Non-pigmented ciliary epithelial cell (primary cell): ENCODE measurements at places on chromosomes 16 and 17.

DNA sequence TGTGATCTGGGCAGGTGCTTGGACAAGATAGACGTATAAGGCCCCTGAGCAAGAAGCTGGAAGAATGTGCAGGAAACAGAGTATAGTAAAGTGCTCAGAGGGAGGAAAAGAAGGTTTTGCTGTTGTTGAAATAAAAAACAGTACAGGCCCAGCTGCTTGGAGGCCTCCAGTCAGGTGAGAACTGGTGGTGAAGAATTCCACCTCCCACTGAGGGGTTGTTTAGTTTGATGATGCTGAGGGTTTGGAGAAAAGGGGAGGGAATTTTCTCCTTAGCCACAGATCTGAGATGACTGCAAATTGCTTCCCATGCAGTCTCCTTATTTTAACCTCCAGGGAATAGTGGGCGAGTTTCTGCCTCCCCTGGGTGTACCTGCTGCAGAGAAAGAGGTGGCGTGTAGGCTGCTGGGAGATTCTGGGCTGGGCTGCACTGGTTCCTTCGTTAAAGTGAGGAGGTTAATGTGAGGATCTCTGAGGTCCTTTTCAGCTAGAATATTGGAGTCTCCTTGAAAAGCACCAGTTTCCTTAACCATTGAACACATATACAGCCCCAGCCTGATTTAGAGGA, 25.8 kb downstream of the SMPD3 start:
- DNase-seq, result no peak

GRCh38 chr17:75621489-75621888, 11.7 kb upstream of the SMIM5 start:
- DNase-seq, result no peak

GRCh38 chr17:75720656-75721462, at the start of gene ITGB4:
ITGB4 (plus strand) TSS chr17:75721459; CDS start chr17:75724704, 3,245 bp downstream.
- DNase-seq, result no peak

DNA sequence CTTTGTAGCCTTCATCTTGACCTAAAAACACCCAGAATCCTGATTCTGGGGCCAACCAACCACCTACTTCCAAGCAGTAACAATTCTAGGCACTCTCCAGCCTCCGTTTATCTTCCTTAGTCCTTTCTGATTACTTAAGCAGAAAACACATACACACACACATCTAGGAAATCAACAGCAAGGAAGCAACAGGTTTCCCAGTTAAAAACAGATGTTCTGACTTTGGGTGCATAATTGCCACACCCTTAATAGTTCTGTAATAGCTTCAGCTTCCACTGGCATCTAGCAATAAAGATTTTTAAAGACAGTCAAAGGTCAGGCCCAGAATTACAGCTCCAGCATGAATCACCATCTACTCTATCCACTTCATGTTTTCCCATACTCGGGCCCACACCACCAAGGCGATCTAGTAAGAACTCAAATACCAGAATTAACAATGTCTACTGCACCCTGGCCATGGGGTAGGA, 2.6 kb downstream of the ARHGAP17 start:
- no peak for DNase-seq

- DNase-seq, result no peak
Measured at GRCh38 chr16:17691899-17692176, 221.1 kb upstream of the XYLT1 start.

DNA sequence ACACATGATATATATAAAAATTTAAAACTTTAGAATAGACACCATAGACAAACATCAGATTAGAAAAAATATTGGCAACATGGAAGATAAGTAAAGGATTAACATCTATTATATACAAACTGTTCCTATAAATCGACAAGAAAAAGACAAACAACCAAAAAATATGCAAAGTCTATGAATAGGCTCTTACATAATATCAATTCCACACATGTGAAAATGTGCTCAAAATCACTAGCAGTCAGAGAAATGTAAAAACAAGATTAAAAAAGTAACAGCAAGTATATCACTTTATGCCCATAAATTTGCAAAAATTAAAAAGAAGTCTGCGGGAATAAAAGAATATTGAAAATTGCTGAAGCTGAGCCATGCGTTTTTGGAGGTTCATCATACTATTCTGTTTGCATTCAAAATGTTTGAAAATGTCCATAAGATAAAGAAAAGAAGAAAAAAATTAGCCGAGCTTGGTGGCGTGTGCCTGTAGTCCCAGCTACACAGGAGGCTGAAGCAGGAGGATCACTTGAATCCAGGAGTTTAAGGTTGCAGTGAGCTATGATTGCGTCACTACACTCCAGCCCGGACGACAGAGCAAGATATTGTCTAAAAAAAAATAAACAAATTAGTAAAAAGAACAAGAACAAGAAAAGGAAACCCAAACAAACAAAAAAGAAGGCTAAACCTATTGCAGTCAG, 11.2 kb upstream of the ERN2 start:
- no peak for DNase-seq

GRCh38 chr17:3708366-3708765, 12.4 kb upstream of the P2RX5 start:
- no peak for DNase-seq

DNA sequence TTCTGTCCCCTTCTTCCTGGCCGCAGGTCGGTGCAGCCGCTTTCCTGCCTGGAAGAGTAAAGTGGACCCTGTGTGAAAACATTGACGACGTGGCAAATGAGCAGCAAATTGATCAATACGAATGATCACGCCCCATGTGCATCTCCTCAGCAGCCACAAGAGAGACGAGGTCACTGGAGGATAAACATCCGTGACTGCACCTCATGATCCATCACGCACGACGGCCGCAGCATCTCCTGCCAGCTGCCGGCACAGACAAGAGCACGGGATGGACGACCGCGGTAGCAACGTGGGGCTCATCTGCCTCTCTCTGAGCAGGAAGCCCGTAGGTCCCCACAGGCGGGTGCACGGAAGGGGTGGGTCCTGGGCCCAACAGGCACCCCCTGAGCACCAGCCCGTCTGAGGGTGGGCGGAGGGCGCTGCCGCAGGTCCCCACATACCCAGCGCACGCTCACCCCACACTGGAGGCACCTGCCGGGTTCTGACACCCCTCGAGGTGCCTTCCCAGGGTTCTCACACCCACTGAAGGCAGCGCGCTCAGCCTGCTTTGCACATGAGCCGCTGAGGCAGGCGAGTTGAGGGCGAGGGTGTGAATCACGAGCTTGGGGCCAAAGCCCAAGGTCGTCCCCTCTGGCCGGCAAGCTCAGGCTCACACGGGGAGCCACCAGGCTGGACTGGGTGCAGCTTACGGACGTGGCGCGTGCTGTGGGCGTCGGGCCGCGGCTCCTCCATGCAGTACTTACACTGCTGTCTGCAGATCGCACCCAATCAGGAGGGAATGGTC, 12.3 kb upstream of the CDH15 start:
- no peak for DNase-seq

DNA sequence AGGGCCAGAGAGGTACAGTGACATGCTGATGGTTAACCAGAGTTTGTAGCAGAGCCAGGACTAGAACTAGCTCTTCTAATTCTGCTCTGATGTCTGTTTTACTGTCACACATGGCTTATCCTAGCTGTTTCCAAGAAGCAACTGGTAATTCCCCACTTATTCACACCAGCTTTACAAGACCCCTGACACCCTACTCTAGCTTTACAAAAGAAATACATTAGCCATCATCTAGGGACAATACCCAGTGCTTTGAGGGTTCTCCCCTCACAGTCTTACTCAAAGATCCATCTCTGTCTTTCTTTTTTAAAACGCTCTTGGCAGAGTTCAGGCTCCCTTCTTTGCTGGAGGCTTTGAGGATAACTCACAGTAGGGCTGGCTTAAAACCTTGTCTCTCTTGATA, 197.3 kb upstream of the PMFBP1 start:
- no peak for DNase-seq

- DNase-seq, result no peak
Measured at GRCh38 chr16:87490096-87490798, 2.6 kb downstream of the ZCCHC14 start.

DNA sequence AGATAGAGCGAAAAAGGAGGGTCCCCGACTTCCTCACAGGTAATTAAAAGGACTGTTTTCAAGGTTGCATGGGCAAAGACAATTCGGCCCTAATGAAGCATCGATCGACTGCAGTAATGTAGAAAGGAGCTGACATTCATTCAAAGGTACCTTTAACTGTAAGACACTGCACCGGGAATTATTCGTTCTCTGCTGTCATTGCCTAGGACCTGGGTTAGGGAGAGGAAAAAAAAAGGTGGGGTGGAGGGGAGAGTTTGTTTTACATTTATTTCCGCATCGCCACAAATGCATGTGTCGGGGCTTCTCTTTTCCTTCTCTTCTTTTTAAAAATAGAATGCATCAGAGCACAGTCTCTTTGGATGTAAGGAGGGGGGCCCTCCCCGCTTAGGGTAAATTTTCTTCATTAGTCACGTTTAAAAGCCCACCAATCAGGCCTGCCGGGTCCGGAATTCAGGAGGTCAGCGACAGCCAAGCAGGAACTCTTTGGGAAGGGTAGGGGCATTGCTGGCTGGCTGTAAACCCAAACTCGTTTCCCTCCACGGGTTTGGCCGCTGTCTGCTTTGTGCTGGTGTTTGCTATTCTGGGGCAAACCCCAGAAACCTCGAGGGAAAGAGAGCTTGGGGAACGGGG, 496.2 kb upstream of the ZFHX3 start:
- no peak for DNase-seq

DNA sequence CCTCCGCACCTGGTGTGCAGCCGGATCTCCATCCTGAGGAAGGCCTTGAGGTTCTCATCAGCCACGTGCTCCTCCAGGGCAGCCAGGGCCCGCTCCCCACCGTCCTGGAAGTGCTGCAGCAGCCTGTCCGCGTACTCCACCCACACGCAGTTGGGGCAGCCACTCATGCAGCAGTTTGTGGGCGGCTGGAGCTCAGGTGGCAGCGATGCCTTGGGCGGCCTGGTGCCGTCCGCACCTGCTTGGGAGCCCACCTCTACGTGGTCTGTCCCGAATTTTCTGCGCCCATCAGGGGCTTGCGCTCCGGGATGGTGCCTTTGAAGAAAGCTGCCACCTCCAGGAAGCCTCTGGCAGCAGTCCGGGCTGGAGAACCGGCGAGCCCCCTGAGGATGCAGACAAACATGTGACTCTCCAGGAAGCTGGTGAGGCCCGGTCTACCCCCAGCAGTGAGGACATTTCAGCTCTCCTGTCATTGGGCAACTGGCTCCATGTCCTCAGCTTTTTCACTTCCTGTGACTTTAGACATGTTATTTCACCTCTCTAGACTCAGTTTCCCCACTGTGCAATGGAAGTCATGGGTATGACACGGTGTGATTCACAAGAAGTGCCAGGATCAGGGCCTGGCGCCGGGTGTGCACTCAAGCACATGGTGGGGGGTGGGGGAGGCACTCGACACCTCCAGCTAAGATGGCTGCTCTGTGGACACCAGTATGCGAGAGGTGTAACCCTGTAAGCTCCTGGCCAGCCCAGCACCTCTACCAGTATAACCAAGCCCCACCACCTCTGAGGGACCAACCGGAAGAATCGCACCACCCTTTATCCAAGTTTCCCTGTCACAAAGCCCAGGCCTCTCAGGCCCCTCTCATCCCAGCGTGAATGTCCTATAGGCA, 957 bp downstream of the OXLD1 start:
- DNase-seq, result no peak

DNA sequence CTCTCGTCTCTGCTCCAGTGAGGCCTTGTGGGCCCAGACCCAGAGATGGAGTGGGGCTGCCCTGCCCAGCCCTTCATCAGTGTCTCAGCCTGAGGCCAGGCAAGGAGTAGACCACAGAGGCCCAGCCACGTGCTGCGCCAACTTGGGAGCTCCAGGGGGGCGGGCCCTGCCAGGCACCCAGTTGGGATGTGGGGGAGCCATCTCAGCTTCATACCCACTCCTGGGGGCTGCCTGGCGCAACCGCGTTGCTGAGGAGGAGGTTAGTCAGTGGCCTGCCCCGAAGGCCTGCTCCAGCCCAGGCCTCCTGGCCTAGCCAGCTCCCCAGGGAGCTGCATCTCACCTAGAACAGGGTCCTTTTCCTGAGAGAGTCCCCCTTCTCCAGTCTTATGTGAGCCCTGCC, 11.8 kb downstream of the TPSG1 start:
- no peak for DNase-seq

DNA sequence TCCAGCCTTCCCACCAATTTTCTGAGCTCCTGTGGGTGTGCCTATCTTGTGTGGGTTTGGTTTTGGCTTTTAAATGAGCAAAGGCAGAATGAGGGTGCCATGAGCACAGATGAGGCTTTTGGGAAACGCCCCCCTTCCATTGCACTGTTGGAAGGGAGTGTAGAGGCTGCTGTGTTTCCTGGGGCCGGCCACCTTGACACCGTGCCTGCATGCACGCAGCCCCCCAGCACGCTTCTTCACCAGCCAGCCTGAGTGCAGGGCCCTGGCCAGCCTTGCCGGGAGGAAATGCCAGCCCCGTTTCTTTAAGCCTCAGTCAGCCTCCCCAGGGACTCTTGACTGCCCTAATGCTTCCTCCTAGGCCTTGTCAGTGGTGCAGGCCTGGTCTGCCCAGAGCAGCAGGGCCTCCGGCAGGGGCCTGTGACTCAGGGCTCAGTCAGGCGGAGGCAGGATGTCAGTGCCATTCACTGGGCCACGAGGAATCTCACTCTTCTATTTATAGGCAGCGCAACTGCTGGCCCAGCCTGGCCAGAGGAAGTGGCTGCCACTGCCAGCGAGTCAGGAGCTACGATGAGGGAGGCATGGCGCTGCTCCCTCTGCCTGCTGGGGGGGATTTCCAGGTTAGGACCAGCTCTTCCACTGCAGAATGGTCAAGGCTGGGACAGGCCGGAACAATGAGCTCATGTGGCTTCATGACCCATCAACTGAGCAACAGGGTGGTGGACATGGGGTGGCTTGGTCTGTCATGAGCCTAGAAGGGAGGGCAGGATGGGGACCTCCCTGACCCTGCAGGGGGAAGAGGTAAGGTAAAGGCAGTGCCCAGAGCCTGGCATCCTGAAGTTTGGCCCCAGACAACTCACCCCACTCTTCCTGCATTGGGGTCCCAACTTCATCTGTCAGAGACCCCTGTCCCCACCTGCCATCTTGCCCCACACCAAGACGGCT, 205.2 kb downstream of the RAB11FIP4 start:
- peak; percentile 90 for DNase-seq

GRCh38 chr16:84054271-84054670, 11.7 kb upstream of the SLC38A8 start:
- DNase-seq, result no peak

DNA sequence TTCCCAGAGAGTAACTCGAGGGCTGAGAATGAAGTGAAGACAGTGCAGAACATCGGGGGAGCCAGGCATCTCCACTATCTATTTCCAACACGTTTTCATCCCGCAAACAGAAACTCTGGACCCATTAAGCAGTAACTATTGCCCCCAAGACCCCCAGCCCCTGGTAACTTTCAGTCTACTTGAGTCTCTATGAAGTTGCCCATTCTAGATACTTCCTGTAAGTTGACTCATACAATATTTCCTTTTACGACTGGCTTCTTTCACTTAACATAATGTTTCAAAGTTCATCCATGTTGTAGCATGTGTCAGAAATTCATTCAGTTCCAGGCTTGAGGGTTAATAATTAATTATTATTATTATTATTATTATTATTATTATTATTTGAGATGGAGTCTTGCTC, 19.5 kb downstream of the MYO15B start:
- DNase-seq, result no peak

- no peak for DNase-seq
Measured at GRCh38 chr17:35878361-35878760, 1.8 kb downstream of the CCL5 start.

GRCh38 chr16:4511441-4512082, 27.0 kb downstream of the CDIP1 start:
- no peak for DNase-seq

GRCh38 chr17:31051506-31051905, 43.3 kb upstream of the NF1 start:
- no peak for DNase-seq

- no peak for DNase-seq
Measured at GRCh38 chr16:78538292-78538691, 438.8 kb downstream of the WWOX start.
